ENCODE measurements at places on chromosomes 7 and 10.

GRCh38 chr10:7405637-7406036 is 5.2 kb downstream of the SFMBT2 start:
- no peak for DNase-seq

DNA sequence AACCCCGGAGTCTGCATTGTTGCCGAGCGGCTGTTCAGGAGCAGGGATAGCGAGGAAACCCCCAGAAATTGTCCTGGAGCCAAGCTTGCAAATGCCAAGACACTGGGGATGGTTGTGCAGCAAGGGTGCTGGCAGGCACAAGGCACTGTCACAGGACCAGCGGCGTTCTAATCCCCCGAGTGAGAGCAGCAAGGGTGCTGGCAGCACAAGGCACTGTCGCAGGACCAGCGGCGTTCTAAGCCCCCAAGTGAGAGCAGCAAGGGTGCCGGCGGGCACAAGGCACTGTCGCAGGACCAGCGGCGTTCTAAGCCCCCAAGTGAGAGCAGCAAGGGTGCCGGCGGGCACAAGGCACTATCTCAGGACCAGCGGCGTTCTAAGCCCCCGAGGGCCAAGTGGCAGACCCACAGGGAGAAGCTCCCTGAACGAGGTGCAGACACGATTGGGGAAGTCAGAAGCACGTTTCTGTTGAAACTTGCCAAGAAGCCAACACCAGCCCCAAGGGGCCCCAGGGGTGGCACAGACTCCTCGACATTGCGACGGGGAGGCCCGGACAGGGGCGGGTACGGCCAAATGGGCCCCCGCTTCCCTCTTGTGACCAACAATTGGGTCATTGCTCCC is 40.4 kb upstream of the INPP5A start:
- DNase-seq: no peak

DNA sequence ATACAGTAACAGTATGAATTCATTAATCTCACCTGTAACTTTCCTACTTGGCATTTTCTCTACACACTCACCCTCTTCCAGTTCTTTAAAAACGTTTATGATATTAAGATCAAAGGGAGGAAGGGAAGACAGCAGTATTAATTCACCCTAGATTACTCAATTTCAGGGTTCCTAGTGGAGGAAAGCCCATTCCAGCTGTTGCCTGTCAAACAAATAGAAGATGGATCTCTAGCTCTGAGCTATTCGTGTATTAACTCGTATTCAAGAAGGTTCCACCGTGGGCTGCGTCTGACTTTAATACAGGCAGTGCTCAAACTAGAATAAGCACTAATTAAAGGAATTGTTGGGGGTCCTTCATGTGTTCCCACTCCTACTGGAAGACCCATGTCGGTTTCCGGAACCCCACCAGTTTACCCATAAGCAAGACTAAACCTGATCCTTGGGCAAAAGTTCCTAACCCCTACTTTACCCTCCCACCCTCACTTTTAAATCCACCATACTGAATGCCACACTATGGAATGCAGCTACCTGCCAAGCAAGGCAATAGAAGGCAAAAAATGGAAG is 2.1 kb downstream of the NANOS1 start:
- DNase-seq: no peak

- no peak for DNase-seq
Measured at GRCh38 chr10:73910401-73910763, 550 bp upstream of the PLAU start.

GRCh38 chr7:114110666-114111065 is 191.9 kb upstream of the PPP1R3A start:
- no peak for DNase-seq

- DNase-seq: no peak
Measured at GRCh38 chr7:70886547-70886946, 245.4 kb upstream of the GALNT17 start.

DNA sequence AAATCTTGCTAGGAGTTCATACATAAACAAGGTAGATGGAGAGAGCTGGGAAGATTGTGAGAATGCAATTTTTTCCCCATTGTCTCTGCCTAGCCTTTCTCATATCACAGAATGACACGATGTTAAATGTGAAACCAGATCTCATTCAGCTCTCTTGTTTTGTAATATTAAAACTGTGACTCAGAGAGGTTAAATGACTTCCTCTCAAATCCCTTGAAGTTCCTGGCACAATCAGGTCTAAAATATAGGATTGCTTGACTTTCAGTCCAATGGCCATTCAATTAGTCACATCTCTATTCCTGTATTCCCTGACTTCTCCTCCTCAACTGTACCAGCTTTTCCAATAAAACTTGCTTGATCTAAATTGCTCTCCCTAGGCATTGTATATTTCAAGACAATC is 3.1 kb downstream of the ANKRD22 start:
- no peak for DNase-seq

DNA sequence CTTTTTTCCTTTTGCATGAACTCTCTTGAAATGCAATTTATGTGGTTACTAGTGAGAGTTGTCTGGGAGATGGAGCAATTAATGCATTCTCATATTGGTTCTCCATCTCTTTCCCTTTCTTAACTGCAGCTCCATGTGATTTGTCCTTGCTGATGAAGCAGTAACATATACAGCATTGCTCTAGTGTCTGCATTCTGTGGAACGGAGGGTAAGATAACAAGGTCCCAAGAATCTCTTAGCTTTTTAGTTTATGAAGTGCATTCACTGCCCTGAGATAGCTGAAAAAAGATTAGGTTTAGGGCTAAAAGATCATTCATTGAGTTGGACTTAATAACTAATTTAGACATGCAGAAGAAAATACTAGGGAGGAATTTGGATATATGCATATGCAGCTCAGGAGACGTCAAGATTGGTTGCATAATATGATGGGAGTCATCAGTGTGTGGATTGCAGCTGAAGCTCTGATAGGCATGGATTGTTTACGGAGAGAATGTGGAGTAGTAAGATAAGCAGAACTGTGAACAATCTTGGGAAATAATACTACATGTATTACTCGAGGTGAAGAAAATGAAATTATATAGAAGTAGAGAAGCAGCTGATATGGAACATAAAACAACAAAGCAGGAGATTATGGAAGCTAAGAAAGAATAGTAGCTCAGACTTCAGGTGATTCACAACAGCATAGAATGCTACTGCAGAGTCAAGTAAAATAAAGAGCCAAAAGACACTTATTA is 404.7 kb downstream of the ARL4A start:
- no peak for DNase-seq
